ENCODE measurements at places on chromosomes 11 and 22.

- DNase-seq, result peak; percentile 62
Measured at GRCh38 chr11:2173150-2173693, 1.6 kb upstream of the TH start.

DNA sequence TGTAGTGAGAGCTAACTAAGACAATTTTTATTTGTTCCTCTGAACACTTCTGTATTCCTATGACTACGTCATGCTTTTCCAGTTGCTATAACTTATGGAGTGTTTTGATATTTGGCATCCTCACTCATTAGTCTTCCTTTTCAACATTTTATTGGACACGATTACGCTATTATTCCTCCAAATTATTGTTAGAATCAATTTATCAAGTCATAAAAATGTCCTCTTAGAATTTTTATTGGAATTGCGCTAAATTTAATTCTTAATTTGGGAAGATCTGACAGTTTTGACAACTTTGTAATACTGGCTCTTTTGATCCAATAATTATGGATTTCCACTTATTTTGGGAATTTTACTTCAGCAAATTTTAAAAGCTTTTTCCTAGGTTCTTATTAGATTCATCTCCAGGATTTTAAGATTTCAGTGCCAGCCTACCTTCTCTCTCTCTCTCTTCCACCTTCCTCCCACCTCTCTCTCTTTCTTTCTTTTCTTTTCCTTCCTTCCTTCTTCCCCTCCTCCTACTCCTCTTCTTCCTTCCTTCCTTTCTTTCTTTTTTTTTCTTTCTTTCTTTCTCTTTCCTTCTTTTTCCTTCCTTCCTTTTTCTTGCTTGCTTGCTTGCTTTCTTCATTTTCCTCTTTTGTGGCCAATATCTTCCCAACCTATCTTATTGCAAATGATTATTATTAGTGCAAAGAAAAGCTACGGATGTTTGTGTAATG lies 50.8 kb downstream of the TST start:
- DNase-seq, result no peak

GRCh38 chr11:64185175-64185692 lies 737 bp upstream of the STIP1 start:
- no peak for DNase-seq

GRCh38 chr11:100740440-100740839 lies 53.4 kb downstream of the ARHGAP42 start:
- DNase-seq, result no peak
